ENCODE measurements at places on chromosomes 13 and 19.

DNA sequence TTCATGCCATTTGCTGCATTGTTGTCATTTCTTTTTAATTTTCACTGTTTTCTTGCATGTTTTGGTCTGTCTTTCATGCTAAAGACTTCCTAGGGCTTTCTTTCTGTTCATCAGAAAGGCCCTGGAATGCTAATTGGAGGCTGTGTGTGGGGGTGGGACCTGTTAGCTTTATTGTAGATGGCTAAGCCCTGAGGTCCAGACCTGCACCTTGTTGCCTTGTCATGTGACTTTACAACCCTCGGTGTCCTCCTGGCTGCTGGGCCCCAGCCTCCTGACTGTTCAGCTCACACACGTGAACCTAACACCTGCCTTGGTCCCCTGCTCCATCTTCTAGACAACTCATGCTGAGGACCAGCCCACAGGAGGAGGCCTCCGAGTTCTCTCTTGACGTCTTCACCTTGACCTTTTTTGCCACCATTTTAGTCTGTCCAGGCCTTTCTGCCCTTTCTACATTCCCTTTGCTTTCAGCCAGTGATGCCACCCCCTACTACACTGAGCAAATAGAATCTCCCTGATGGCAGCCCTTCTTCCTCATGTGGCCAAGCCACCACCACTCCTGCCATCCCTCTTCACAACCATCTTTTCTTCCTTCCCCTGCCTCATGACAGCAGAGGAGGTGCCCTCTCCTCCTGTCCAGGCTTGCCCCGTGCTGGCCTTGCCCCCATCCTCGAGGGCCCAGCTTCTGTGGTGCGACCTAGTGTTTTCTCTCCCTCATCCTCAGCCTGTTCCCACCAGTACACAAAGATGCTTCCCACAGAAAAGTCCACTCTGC, 41.4 kb upstream of the GPI start:
- DNase-seq: no peak

GRCh38 chr13:25973576-25973975, 78.2 kb downstream of the SHISA2 start:
- DNase-seq: no peak

DNA sequence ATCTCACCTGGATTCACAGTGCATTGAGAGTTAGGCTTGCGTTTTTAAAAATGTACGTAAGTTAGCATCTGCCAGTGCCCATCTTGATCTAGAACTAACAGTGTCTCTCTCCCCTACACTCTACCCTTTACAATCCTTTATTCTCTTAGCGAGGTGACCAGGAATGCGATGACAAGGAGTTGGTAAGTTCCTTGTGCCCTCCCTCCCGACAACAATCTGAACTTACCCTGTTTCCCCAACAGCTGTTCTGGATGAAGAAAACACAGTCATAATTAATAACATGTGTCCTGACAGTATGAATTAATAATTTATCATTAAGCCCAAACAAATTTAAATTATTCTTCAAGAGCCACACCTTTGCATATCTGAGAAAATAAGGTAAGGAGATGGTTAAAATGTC, 6.3 kb downstream of the TSHZ3 start:
- DNase-seq: no peak

DNA sequence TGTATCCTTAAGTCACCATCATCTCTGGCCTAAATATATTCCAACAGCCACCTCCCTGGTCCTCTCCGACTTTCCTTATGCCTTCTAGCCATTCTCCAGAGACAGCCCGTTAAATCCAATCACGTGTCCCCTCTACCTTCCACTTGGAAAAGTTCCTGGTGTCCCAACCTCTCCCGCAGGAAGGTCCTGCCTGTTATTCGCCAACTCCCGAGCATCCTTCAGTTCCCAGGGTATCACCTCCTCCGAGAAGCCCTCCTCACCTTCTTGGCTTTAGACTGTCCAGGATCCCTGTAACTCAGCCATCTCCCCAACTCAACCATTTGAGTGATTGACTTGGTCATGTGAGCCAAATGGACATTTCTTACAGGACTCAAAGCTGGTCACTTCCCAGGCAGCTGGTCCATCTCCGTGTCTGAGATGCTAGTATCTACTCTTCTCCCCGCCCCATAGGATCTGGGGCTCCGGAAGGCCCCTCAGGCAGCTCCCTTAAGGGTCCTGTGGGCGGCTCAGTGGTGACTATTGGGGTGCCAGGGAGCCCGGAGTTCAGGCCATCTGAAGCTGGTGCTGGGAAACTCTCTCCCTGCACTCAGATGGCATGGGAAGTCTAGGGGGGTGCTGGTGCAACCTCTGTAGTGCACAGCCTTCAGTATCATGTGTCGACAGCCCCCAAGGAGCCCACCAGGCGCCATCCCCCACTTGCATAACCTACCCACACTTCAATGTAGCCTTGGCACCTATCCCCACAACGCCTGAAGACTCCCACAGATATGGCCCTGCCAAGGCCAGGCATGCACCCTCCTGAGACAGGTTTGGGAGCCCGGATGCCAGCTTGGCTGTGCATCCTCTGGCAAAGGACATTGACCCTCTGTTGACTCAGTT, 27.9 kb upstream of the NANOS3 start:
- DNase-seq: no peak

- DNase-seq: no peak
Observed at GRCh38 chr19:34332027-34332760, 32.8 kb upstream of the GPI start.

Measured in erythroblast (primary cell).